Subcutaneous adipose tissue (tissue), 4 donors: ENCODE measurements at places on chromosomes 6 and 20. TPM values are rescaled to one million over a fixed set of nuclear protein-coding genes. Genes with fewer than 3 reads are reported as not detected.

Gene SYTL3
- 8.6 TPM for total RNA-seq

Gene RPN2
- 130 TPM for total RNA-seq

Gene BACH2
- total RNA-seq = 15.4 TPM

Gene SLC22A16
- not detected for total RNA-seq

Gene C20orf204
- total RNA-seq = 2.0 TPM

Gene TGM6
- not detected for total RNA-seq

Gene ECT2L
- total RNA-seq = not detected

Gene ARFGEF3
- total RNA-seq = 6.2 TPM
